Retinal pigment epithelial cell (primary cell): ENCODE measurements at places on chromosomes 16 and 17.
A peak's percentile ranks its signal among the peaks of the same experiment; 100 is the strongest.

DNA sequence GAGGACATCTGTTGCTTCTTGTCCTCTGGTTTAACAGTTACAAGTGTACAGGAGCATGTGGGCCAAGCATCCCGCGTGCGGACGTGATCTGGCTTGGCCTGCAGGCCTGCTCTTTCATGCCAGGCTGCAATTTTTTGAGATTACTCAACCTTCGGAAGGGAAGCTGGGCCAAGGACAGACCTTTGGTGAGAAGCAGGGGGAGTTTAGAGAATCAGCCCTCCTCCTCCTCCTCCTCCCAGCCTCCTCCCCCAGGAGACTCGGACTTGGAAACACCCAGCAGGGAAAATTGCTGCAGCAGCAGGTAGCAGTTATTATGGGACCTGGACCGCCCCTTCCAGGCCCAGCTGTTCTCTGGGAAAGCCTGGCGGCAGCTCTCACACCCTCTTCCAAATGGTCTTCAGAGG is 5.1 kb upstream of the KLHL36 start:
- DNase-seq = no peak

- DNase-seq = no peak
Observed at GRCh38 chr16:30406795-30407101, 658 bp upstream of the ZNF771 start.

- DNase-seq = peak; percentile 78
Observed at GRCh38 chr16:82699711-82700495, 73.1 kb downstream of the CDH13 start.

- DNase-seq = no peak
Observed at GRCh38 chr16:77584205-77584859, 138.0 kb upstream of the NUDT7 start.

GRCh38 chr17:73297934-73298861 is 13.6 kb downstream of the CDC42EP4 start:
- DNase-seq = no peak

DNA sequence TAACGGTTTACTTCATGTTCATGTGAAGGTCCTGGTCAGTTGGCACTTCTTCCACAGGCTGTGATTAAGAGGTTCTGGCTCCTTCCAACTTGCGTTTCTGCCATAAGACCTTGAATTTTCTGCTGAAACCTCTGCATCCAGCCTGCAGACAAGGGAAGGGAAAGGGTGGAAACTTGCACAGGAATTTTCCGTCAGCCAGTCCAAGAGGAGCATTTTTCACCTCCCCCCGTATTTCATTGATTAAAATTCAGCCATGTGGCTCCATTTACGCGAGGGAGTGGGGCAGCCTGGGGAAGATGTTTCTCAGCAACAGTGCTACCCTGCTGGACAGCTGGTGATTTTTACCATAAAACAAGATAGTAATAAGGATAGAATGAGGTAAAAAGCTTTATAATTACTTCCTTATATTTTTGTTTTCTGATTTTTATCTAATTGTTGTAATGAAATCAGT is 101.5 kb upstream of the SMIM36 start:
- DNase-seq = no peak

- DNase-seq = no peak
Observed at GRCh38 chr17:64683796-64684195, 21.7 kb upstream of the SMURF2 start.

- DNase-seq = no peak
Observed at GRCh38 chr17:1108765-1109605, 70.8 kb downstream of the ABR start.

GRCh38 chr17:58176200-58176599 is 9.4 kb downstream of the OR4D2 start:
- DNase-seq = no peak

- no peak for DNase-seq
Observed at GRCh38 chr16:67187175-67187890, 2.6 kb downstream of the EXOC3L1 start.

DNA sequence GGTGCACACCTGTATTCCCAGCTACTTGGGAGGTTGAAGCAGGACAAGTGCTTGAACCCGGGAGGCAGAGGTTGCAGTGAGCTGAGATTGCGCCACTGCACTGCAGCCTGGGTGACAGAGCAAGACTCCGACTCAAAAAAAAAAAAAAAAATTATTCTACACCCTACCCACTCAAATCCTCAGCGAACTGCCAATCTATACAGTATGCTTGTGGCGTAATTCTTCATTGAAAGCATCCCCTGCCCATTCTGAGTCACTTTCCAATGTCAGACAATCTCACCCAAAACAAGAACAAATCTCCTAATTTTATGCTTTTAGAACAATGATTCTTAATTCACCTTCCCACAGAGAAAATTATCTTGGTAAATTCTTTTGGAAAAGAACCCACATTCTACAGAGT is 12.0 kb downstream of the AMFR start:
- DNase-seq = no peak

DNA sequence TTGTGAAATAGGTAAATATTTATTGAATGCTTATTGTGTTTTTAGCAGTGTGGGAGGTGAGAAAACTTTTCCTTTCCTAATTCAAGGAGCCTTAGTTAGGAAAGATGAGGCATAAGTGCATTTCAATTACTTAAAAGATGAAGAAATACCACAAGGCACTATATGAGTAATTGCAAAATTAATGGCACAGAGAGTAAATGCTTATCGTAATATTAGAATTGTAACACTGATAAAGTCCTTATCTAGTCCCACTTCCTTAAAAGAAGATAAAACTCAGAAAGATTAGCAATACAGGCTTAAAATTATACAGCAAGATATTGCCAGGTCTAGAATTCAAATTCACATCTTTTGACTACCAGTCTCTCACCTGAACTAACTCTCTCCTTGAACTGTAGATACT is 232.6 kb upstream of the TBX2 start:
- DNase-seq = no peak

DNA sequence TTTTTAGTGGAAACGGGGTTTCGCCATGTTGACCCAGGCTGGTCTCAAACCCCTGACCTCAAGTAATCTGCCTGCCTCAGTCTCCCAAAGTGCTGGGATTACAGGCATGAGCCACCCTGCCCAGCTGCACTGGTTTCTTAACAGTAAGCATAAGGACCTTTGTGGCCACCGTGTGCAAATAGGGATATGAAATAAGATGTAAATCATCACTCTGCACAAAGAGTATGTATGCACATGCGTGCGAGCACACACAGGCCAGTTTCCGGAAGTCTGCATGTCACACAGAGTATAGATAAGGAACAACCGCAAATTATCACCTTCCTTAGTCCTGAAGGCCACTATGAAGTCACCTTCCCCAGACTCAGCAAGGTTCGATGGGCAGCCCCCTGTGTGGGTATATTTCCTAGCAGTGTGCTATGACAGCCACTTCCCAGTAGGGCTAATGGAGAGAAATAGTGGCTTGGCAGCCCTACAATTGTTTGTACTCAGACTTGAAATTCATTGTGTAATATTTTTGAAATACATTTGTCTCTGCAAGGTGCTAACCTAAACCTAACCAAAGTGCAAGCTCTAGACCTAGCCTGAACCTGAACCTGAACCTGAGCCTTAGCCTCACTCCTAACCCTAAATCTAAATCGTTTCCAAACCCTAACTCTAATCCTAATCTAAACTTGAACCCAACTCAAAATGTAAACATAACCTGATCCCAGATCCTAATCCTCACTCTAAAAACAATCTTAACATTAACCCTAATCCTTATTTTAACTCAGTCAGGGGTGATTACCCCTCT is 48.4 kb upstream of the SKAP1 start:
- DNase-seq = no peak

- DNase-seq = no peak
Observed at GRCh38 chr16:24820522-24820921, 25.2 kb upstream of the SLC5A11 start.

DNA sequence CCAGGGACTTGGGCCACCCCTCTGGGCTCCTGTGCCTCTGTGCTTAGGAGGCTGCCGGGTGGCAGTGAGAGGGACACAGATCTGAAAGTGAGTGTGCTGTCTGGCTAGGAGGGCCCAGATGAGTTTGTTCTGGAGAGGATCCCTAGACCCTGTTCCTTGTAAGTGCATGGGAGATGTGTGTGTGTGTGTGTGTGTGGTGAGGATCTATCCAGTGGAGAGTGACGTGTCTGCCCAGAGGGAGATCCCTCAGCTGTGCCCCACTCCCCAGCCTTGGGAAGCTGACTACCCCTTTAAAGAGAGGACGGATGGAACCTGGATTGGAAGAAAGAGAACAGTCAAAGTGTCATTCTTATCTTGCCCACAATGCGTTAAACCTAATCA is 25.5 kb upstream of the CDC42EP4 start:
- no peak for DNase-seq

GRCh38 chr17:27296428-27296979 is 2.6 kb downstream of the WSB1 start:
- DNase-seq = no peak

GRCh38 chr17:80491478-80492342 is 15.3 kb upstream of the NPTX1 start:
- DNase-seq = no peak

- peak; percentile 36 for DNase-seq
Observed at GRCh38 chr16:3971261-3971660, 90.7 kb upstream of the CREBBP start.

DNA sequence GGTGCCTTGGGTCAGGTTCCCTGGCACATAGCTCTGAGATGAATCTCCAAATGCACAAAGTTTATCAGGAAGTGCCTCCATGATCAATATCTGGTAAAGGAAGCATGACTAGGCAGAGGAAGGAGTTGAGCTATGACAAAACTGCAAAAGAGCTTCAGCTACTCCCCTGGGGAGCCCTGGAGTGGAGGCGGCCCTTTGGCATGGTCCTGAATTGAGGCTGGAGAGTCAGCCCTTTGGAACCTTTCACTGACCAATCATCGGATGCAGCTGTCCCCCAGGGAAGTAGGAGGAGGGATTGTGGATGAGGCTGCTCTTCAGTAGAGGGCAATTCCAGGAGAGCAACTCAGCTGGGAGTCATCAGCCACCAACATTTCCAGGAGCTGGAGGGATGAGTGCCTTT is 46.1 kb upstream of the NLRP1 start:
- DNase-seq = no peak

- DNase-seq = no peak
Observed at GRCh38 chr16:88309908-88310265, 72.9 kb upstream of the ZNF469 start.

- no peak for DNase-seq
Observed at GRCh38 chr16:79562166-79562823, 38.2 kb downstream of the MAF start.

GRCh38 chr17:63696381-63696961 is 3.5 kb downstream of the LIMD2 start:
- DNase-seq = no peak

DNA sequence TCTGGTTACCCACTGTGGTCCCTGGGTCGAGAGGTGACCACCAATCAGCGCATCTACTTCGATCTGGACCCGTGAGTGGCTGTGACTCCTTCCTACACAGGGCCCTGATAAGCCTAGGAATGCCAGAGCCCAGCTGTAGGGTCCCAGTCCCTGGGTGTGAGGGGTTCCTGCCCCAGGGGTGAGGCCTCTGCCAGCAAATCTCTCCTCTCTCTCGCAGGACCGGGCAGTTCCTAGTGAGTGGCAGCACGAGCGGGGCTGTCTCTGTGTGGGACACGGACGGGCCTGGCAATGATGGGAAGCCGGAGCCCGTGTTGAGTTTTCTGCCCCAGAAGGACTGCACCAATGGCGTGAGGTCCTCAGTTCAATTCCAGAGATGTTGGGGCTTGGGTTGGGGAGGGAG is 2.2 kb upstream of the EFNB3 start:
- DNase-seq = no peak

DNA sequence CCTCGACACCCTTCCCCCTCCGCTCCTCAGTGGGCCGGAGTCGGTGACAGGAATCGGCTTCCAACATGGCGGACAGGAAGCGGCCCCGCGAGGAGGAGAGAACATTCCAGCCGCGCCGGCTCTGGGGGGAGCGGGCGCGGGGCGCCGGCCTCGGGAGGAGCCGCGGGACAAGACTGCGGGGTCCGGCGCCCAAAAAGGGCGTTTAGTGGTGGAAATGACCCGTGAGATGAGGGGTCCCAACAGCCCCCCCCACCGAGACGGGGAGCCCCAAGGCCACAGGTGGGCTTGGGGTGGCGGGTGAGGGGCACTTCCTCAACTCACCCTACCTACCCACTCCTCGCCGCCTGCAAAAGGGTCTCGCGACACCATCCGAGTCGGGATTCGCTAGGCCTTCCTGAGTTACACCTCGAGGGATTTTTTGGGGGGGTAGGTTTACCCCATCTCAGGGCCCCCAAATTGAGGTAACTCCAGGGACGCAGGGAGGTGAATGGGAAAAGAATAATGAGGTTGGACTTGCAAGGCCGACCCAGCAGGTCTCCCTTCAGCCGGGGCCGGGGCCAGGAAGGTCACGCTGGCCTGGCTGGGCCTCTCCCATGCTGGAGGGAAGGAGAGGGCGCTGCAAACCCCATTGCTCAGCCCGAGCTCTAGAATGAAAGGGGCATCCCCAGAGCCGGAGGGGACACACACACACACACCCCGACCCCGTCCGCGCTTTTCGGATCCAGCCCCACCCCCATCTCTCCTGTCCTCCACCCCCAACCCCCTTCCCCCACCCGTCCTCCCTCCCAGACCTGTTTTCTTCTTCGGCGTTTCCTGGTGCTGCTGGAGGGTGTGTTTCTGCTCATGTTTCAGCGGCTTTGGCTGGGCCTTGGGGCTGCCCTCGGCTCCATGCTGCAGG is 707 bp downstream of the NUFIP2 start:
- no peak for DNase-seq

GRCh38 chr17:73013816-73014663 is 78.4 kb downstream of the SLC39A11 start:
- no peak for DNase-seq

DNA sequence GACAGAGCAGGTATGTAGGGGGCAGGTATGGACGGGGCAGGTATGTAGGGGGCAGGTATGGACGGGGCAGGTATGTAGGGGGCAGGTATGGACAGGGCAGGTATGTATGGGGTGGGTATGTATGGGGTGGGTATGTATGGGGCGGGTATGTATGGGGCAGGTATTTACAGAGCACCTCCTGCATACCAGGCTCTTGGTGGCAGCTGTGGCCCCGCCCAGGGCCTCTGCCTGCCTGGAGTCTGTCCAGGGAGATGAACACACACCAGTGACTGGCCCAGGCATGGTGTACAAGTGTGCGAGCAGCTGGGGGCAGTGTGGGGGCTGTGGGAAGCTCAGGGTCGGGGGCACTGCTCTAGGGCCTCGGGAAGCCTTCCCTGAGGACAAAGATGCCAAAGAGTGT is 4.4 kb downstream of the RPL3L start:
- DNase-seq = no peak

GRCh38 chr16:79348521-79349306 is 251.8 kb downstream of the MAF start:
- no peak for DNase-seq

GRCh38 chr16:62966626-62967025 is 930.4 kb upstream of the CDH8 start:
- DNase-seq = no peak

GRCh38 chr17:83075270-83075880 is 4.0 kb upstream of the METRNL start:
- no peak for DNase-seq

- DNase-seq = no peak
Observed at GRCh38 chr17:3926860-3927627, 10.8 kb upstream of the P2RX1 start.

- no peak for DNase-seq
Observed at GRCh38 chr16:14307527-14308367, 236.6 kb downstream of the MRTFB start.
